Activated CD4-positive, alpha-beta T cell treated with anti-CD3 and anti-CD28 coated beads for 36 hours (primary cell): ENCODE measurements at places on chromosomes 6 and 20. TPM values are rescaled to one million over a fixed set of nuclear protein-coding genes. Genes with fewer than 3 reads are reported as not detected.

CST4 gene
- total RNA-seq = not detected

- no peaks in the 10 kb centered on the region for H3K27me3 ChIP-seq
- no peaks in the 10 kb centered on the region for H3K4me1 ChIP-seq
- no peak overlapping the region for H3K4me3 ChIP-seq
- H3K36me3 ChIP-seq = no peaks in the 10 kb centered on the region
These were observed 68.8 kb downstream of the PRL start for GRCh38 chr6:22227824-22228610.

DNA sequence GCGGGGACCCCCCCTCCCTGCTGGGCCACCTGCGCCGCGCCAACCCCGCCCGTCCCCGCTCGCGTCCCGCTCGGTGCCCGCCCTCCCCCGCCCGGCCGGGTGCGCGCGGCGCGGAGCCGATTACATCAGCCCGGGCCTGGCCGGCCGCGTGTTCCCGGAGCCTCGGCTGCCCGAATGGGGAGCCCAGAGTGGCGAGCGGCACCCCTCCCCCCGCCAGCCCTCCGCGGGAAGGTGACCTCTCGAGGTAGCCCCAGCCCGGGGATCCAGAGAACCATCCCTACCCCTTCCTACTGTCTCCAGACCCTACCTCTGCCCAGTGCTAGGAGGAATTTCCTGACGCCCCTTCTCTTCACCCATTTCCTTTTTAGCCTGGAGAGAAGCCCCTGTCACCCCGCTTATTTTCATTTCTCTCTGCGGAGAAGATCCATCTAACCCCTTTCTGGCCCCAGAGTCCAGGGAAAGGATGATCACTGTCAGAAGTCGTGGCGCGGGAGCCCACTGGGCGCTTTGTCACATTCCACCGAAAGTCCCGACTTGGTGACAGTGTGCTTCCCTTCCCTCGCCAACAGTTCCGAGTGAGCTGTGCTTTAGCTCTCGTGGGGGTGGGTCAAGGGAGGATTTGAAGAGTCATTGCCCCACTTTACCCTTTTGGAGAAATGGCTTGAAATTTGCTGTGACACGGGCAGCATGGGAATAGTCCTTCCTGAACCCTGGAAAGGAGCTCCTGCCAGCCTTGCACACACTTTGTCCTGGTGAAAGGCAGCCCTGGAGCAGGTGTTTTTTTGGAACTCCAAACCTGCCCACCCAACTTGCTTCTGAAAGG is 2.1 kb downstream of the VEGFA start:
- peak; percentile 87 for DNase-seq
- H3K36me3 ChIP-seq = peaks cover 35% of the 10 kb centered on the region
- peaks cover 27% of the 10 kb centered on the region for H3K4me1 ChIP-seq

DNA sequence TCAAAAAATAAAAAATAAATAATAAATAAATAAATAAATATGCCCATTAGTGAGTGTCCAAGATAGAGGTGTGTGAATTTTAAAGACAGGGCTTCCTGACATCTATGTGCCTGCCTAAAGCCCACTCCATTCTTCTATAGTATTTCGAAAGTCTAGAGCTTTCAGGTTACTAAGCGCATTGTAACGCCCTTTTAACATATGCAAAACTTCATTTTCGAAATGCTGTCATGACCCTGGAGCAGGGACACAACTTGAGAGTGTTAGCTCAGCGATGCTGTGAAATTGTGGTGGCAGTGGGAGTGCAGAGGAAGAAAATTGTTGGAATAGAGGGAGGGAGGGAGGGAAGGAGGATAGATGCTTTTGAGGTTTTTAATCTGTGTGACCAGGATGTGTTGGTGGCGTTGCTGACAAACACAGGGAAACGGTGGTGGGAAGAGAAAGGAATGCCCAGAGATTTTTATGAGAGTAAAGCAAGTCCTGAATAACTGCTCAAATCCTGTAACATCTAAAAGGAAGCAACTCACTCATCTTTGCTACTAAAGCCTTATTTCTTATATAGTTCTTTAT is 169.3 kb downstream of the ARID1B start:
- H3K36me3 ChIP-seq = no peaks in the 10 kb centered on the region
- H3K4me3 ChIP-seq = no peak overlapping the region
- H3K27ac ChIP-seq = no peak overlapping the region
- no peak for DNase-seq
- H3K27me3 ChIP-seq = no peaks in the 10 kb centered on the region
- H3K4me1 ChIP-seq = peaks cover 54% of the 10 kb centered on the region

GRCh38 chr6:110484321-110484720 is 7.9 kb upstream of the SLC22A16 start:
- no peak overlapping the region for H3K27ac ChIP-seq
- no peaks in the 10 kb centered on the region for H3K4me1 ChIP-seq
- no peaks in the 10 kb centered on the region for H3K36me3 ChIP-seq
- H3K27me3 ChIP-seq = peaks cover 7% of the 10 kb centered on the region

POM121L2 gene
- not detected for total RNA-seq

ITPA gene
- total RNA-seq = 67.5 TPM

DNA sequence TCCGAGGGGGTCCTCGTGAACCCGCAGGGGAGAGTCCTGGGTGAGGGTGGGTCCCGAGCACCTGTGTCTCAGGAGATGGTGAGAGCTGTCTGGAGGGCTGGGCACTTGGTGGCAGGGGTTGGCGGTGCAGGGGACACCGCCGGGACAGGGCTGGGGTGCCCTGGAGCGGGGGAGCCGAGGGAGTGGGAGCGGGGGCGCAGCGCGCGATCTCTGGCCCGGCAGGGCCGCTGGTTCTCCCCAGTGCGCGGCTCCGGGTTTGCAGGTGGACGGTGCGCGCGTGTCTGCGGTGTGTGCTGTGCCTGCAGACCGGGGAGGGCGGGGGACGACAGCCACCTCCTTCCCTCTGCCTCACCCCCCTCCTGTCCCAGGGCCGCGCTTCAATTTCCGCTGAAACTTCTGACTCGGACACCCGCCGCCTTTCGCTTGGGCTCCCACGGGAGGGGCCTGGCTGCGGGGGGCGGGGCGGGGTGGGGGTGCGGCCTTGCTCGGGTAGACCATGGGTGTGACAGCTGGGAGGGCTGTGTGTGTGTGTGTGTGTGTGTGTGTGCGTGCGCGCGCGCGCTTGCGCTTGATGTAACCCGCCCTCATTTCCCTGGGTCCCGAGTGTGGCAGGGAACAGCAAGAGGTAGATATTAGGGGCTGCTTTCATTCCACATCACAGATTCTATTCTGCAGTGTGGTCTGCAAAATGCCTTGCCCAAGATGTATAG is 1.2 kb downstream of the TRIB3 start:
- peak overlapping the region; percentile 81 for H3K4me3 ChIP-seq
- peak; percentile 88 for DNase-seq
- H3K36me3 ChIP-seq = peaks cover 35% of the 10 kb centered on the region
- H3K4me1 ChIP-seq = peaks cover 14% of the 10 kb centered on the region

DNA sequence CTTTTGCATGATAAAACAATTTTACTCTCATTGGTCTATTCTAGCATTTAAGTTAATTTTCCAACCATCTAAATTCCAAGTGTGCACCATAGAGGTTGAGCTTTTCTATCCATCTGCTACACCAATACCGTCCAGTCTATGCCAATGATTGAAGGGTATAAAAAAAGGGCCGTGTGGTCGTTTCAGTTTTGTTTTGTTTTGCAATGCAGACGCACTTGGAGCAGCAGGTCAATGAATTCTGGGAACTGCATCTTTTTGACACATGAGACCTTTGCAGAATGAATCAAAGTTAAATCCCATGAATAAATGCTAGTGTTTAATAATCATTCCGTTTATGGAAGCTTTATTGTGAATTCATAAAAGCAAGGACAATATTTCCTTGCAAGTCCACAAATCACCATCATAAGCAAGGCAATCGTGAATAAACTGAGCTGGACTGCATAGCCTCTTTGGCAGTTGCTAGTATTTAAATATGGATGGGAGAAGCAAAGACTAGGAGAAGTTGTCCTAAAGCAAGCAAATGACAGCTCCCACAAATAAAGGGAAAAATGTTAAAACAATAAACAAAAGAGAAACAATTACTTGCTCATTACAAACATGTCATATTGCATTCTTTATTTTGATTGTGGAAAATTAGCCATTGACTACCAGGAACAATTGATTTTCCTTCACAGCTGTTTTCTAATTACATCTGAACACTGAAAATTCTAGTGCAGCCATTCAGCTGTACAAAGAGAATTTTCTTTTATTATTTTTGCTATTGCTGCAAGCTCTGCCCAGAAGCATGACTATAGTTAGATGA is 649.7 kb upstream of the GJE1 start:
- peak overlapping the region; percentile 66 for H3K4me3 ChIP-seq
- no peak for DNase-seq
- no peaks in the 10 kb centered on the region for H3K27me3 ChIP-seq

NMBR gene
- not detected for total RNA-seq

DNA sequence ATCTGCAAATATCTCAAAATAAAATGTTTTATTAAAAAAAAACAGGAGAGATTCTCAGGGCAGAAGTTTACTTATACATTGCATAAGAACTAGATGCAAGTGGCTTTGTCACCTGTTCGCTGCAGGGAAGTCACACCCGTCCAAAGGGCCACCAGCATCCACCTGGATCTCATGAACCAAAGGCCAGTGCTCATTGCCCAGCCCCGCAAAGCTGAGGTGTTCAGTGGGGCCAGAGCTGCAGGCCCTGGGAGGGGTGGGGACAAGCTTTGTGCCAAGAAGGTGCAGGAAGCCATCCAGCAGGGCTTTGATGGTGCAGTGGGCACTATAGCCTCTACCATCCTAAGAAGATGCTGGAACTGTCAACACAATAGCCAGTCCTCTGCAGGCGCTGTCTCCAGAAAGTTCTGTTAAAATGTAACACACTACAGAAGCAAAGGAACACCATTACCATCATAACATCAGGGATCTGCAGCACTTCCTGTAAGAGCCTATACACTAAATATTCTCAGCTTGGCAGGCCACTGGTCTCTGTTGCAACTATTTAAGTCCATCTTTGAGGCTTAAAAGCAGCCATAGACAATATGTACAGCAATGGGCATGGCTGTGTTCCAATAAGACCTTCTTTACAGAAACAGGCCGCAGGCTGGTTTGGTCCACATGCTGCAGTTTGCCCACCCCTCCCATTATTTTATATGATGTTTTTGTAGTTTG is 15.7 kb upstream of the CD93 start:
- no peaks in the 10 kb centered on the region for H3K4me1 ChIP-seq
- no peaks in the 10 kb centered on the region for H3K27me3 ChIP-seq
- no peak overlapping the region for H3K4me3 ChIP-seq
- no peak for DNase-seq

DNA sequence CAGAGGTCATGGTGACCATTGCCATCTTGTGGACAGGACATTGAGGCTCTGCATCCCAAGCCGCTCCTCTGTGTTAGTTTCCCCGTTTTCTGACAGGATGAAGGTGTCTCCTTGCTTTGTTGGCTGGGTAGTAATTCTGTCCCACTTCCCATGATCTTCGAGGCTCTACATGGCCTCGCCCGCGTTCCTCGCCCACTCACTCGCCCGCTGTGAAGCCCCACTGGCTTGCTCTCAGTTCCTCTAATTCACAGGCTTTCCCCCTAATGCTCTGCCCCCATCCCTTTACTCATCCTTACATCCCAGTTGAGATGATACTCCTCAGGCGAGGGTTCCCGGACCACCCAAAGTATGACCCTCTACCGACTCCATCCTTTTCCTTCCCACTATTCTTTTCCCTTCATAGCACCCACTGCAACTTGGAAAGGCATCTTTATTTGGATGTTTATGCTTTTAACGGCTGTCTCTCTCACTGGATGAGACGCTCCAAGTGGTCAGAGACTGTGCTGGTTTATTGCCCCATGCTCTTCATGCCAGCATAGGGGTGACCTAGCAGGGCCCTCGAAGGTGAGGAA is 511 bp upstream of the SLC35B2 start:
- H3K36me3 ChIP-seq = peaks cover 49% of the 10 kb centered on the region
- H3K4me1 ChIP-seq = peaks cover 58% of the 10 kb centered on the region
- peak overlapping the region; percentile 83 for H3K4me3 ChIP-seq
- no peaks in the 10 kb centered on the region for H3K27me3 ChIP-seq

GRCh38 chr6:3457710-3458602 is 1.1 kb upstream of the SLC22A23 start:
- peak; percentile 45 for DNase-seq
- H3K27ac ChIP-seq = peak overlapping the region; percentile 47
- peaks cover 24% of the 10 kb centered on the region for H3K27me3 ChIP-seq
- peak overlapping the region; percentile 70 for H3K4me3 ChIP-seq
